ENCODE measurements at places on chromosomes 16 and 17.

DNA sequence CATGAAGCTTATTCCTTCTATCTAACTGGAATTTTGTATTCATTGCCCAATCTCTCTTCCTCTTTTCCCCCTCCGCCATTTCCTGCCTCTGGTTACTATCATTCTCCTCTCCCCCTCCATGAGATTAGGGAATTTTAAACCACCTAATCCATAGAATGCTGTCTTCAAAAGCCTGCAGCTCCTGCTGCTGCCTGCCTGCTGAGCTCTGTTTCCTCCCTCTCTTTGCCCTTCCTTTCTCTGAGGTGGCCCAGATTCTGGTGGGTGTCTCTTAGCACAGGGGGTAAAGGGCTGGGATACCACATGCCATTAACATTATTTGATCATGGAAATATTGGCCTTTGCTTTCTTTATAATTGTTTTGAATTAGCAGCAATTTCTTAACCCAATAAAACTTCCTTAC lies 241.6 kb downstream of the CNTNAP4 start:
- no peak for DNase-seq

DNA sequence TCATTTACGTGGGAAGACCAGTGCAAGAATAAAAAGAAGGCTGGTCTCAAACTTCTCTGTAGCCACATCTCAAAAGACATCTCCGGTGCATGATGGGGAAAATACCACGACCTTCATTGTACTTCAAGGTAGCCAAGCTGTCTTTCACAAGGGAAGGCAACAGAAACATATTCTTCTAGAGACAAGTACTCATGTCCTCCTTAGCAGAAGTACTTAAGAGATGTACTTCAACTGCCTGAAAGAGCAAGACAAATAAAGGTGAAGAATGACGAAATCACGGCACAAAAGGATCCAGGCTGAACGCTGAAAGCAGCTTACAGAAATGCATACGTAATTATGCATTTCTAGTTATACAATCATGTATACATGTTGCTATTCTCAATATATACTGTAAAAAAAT lies 124.1 kb upstream of the RCVRN start:
- DNase-seq, result no peak

DNA sequence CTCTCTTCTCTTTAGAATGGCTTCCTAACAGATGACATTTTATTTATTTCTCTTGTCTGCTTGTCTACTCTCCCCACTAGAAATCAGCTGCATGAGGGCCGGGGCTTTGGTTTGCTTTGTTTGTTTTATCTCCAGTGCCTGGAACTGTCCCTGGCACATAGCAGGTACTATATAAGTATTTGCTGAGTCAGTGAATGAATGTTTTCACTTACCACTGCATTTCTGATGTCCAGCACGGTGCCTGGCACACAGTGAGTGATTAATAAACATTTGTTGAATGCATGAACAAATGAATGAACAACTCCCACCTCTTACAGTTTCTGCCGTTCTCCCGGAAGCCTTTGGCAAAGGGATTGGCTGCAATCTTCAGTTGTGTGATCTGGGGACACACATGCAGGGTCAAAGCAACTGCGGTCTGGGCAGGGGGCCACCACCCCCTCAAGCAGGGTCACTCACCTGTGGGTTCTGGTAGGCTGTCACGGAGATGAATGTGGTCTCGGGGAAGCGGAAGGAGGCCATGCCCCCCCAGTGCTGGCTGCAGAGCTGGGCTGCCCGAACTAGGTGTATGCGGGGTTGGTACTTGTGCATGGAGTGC lies 3.4 kb downstream of the TBX6 start:
- DNase-seq, result no peak

DNA sequence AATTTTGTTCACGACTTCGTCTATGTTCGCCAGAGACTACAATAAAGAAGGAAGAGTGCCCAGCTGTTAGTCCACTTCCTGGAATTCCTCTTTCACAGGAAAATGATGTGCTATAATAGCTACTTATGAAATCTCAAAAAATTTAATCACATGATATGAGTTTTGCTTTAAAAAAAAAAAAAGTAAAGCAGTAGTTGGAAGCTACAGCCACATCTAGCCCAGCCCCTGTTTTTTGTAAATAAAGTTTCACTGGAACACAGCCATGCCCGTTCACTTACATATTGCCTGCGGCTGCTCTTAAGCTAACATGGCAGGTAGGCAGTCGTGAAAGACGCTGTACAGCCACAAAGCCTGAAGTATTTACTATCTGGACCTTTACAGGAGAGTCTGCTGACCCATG lies 15.3 kb downstream of the VPS53 start:
- DNase-seq, result no peak

DNA sequence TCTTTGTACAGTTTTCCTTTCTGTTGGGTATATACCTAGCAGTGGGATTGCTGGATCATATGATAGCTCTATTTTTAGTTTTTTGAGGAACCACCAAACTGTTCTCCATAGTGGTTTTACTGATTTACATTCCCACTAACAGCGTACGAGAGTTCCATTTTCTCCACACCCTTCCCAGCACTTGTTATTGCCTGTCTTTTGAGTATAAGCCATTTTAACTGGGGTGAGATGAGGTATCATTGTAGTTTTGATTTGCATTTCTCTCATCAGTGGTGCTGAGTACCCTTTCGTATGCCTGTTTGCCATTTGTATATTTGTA lies 887 bp upstream of the EVI2B start:
- peak; percentile 43 for DNase-seq

DNA sequence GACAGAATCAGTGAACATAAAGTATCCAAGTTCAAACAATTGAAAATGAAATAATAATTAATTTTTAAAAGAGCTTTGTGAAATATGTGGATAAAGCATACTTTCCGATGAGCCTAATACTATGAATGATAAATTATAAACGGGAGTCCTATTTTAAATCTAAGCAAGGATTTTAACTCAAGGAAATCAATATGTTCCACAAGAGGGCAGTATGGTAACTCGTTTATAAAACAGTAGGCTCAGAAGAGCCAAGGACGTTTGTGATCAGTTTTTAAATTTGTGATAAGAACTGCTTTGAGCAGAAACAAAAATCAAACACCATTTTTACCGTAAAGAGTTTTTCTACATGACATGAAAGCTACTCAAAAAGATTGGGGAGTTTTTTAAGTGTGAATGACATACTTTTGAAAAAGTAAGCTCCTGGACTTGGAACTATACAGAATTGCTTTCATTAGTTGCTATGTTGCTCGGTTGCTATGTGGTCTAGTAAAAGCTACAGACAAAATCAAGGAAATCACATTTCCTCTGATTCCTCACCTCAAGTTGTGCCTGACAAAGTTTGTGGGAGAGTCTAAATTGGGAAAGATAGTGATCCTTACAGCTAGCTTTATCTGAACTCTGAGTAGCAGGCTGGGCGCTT lies 11.8 kb upstream of the TEKT1 start:
- DNase-seq, result peak; percentile 63

DNA sequence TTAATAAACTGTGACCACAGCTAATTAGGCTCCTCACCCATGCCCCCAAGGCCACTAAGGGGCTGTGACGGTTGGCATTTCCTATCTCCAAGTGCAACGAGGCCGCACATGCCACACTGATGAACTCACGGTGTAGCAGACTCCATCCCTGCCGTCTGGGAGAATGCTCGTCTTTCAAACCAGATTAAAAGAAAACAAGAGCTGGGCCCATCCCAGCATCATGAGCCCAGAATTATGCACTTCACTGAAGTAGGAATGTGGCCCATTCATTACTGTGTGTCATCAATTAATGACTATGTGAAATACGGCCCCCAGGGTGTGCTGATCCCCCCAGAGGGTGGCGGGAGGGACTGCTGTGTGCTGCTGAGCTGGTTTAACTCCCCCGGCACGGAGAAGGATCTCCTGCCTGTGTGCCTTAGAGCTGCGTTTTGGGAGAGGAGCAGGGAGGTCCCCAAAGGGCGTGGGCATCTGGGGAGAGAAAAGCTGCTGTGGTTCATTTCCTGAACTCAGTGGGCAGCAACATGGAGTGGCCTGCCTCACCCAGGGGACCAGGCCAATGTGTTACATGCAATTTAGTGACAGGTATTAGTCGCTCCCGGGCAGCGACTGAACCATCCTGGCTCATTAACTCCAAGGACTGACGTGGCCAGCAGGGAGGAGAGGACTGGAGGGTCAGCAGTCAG lies 194.5 kb downstream of the FOXL1 start:
- no peak for DNase-seq

GRCh38 chr16:3065069-3065741 lies at the start of gene IL32:
TSS of gene IL32 (plus strand) at chr16:3065640. CDS start at chr16:3065812, 172 bp downstream.
- DNase-seq, result no peak

DNA sequence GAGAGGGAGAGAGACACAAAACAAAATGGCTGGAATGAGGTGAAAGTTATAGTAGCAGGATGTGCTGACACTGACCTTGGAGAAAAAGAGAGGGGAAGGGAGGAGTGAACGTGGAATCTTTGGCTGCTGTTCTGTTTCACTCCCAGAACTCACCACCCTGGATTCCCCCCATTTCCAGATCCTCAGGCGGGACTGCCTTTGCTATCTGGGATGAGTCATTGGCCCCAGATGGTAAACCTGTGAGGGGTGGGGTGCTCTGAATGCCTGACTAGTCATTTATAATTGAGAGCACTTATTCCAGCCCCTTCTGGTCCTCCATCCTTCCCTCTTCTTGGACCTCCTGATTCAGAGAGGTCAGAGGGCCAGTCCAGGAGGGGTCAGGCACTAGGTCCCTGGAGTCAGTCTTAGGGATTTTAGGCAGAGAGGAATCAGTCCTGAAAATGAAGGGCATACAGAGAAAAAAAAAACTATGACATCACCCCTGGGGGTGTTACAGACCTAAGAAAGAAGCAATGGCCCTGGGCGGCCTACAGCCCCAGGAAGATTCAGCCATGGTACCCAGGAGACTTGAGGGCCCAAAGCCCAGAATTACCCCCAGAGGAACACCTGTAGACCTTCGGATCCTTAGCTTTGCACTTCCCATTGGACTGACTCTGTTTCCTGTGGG lies 2.2 kb upstream of the ZG16 start:
- no peak for DNase-seq

DNA sequence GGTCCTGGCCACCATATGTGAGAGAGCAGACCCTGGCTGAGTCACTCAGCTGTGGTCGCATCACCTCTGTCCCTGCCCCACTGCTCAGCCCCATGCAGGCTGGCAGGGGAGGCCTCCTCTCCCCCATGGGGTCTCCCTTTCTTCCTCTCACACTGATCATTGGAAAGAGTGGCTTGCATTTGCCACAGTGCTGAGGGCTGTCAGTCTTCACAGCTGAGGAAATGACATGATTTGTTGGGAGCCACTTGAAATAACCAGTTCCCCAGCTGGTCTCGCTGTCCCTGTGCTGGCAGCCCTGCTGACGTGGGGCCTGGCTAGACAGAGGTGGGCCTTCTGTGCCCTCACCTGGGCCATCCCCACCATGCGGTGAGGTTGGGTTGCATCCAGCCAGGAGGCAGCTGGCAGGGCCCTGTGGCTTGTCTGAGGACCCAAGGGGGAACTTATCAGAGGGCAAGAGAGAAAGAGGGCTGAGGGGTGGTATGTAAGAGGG lies 30.1 kb upstream of the MED9 start:
- no peak for DNase-seq

DNA sequence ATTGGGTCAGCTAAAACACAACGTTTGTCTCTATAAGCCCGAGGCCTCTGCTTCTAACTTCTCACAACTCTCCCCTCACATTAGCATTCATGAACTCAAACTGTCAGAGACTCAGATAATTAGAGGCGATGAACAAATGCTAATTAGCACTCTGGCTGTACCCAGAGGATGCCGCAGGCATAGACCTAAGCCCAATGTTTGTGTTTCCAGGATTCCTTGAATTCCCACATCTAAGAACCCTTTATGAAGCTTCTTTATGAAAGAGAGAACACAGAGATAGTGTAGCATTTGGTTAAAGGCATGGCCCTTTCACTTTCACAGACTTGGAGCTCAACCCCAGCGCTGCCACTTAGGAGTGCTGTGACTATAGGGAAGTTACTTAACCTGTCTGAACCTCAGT lies 512.2 kb downstream of the GRIN2A start:
- DNase-seq, result no peak

DNA sequence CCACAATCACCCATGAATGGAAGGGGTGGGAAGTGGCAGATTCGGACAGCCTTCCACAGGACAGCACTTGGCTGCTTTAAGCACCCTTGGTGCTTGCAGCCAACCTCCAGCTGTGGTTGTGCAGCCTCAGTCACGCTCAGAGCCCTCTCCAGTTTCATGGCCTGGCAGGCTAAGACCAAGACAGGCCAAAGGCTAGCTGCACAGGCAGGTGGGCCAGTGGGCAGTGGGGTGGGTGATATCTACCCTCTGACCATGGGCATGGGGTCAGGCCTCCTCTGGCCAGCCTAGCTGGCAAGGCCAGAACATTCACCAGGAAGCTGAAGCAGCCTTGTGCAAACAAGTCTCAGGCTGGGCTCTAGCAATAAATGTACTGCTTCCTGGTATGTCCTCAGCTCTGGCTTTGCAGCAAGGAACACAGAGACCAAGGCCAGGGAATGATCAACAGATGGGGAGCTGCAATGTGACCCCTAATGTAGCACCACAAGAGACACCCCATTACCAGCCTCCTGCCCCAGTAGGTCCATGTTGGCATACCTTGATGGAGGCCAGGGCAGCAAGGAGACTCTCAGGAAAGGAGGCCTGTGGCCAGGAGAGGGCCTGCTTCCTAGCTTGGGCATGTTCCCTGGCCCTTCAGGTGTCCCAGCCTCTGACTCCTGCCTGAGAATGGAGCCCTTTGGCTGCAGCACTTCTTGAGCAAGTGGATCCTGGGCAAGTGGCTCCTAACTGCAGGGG lies 20.9 kb downstream of the HSD11B2 start:
- DNase-seq, result no peak

DNA sequence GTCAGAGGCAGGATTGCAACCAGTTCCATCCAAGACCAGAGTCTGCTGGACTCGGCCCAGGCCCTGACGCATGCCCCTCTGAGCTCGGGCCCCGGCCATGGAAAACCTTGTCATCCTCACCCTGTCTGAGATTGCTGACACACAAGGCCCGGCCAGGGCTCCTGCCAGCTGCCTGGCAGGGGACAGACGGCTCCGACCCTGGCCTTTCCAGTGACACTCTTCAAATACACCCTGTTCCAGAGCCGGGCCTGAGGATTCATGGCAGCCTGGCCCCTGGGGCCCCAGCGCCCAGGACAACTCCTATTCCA lies 3.2 kb upstream of the PABPN1L start:
- no peak for DNase-seq

DNA sequence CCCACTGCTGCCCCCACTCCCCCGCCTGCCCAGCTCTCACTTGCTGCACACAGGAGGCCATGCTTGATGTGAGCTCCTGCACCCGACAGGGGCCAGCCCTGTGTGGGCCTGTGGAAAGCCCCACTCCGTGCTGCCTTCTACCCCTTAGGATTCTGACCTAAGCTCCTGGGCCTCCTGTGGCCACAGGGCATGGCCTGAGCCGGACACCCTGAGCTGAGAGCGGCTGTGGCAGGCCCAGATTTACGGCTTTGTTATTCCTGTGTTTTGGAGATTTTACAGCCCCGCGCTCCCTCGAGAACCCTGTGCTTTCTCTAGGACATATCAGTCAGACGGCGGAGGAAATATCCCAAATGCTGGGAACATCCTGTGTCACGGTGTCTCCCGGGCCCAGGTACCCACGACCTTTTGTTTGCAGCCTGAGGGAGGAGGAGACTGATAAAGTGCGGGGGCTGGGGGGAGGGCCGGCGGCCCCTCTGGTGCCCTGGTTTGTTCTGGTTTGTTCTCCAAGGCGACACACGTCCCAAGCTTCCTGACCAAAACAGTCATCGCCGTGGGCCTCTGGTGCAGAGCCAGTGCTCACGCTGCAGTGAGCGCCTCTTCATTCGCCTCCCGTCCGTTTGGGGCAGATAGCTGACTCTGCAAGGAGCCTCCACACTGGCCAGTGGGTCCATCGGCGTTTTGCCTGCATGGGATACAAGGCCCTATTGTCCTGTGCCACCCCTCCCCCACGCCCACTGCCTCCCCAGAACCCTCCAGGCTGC lies 363.4 kb downstream of the C16orf95 start:
- DNase-seq, result no peak
